ENCODE measurements at places on chromosomes 2 and 18. TPM values are rescaled to one million over a fixed set of nuclear protein-coding genes. Genes with fewer than 3 reads are reported as not detected.

DNA sequence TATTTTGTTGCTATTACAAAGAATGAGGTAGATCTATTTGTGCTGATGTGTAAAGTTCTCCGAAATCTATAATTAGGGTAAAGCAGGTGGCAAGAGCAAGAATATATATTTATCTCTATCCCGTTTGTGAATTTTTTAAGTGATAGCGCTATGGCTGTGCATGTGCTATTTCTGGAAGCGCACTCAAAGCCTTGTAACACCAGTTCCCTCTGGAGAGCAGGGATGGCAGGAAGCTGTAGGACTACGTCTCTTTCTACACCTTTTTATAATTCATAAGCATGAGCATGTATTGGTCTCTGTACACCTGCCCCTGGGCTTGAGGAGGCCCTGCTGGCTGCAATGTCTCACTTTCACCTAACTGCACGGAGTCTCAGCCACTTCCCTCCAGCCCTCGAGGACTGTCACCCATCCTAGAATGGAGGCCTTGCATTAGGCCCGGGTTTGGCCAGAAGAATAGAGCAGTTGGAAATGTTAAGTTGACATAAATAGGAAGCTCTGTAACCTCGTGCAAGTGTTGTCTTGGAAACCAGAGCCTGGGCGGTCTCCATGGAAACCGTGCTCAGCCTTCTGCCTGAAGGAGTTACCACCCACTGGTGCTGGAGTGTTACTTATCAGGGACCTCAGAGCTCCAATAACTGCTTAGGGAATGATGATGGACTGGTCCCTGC lies 20.9 kb downstream of the ITM2C start:
- H3K4me1 ChIP-seq = peaks cover 12% of the 10 kb centered on the region
- H3K36me3 ChIP-seq = no peaks in the 10 kb centered on the region
- no peak for DNase-seq
- no peaks in the 10 kb centered on the region for H3K27me3 ChIP-seq
- no peak overlapping the region for H3K27ac ChIP-seq

- H3K27me3 ChIP-seq = peaks cover 41% of the 10 kb centered on the region
- no peak overlapping the region for H3K4me3 ChIP-seq
- peaks cover 12% of the 10 kb centered on the region for H3K4me1 ChIP-seq
- H3K27ac ChIP-seq = no peak overlapping the region
These were observed 920 bp downstream of the GULP1 start for GRCh38 chr2:188292348-188293239.

GRCh38 chr2:77839102-77839501 lies 316.9 kb upstream of the LRRTM4 start:
- no peak overlapping the region for H3K27ac ChIP-seq
- no peaks in the 10 kb centered on the region for H3K4me1 ChIP-seq
- H3K36me3 ChIP-seq = no peaks in the 10 kb centered on the region
- DNase-seq = no peak
- H3K27me3 ChIP-seq = no peaks in the 10 kb centered on the region

GRCh38 chr2:203071148-203071547 lies 56.5 kb downstream of the NBEAL1 start:
- H3K27ac ChIP-seq = no peak overlapping the region
- no peak overlapping the region for H3K4me3 ChIP-seq
- H3K27me3 ChIP-seq = no peaks in the 10 kb centered on the region
- H3K36me3 ChIP-seq = peaks cover 14% of the 10 kb centered on the region
- H3K4me1 ChIP-seq = no peaks in the 10 kb centered on the region
- DNase-seq = no peak

DNA sequence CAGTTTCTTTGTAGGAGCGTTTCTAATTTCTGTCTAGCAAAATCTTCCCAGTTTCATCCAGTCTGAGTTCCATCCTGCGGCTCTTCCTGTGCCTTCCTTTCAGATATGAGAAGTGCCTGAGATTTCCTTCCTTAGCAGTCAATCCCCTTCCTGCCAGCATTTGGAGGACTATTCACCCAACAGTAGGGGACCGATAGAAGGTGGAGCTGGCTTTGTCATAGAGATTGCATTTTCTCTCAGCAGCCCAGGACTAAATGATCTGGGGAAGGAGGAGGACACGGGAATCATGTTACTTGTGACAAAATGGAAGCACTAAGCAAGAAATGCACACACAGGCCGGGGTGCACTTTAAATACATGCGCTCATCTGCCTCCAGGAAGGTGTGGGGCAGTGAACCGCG lies 5.6 kb upstream of the SMIM21 start:
- H3K36me3 ChIP-seq = no peaks in the 10 kb centered on the region
- H3K4me1 ChIP-seq = no peaks in the 10 kb centered on the region
- H3K27me3 ChIP-seq = peaks cover 16% of the 10 kb centered on the region
- no peak for DNase-seq
- H3K27ac ChIP-seq = no peak overlapping the region

DNA sequence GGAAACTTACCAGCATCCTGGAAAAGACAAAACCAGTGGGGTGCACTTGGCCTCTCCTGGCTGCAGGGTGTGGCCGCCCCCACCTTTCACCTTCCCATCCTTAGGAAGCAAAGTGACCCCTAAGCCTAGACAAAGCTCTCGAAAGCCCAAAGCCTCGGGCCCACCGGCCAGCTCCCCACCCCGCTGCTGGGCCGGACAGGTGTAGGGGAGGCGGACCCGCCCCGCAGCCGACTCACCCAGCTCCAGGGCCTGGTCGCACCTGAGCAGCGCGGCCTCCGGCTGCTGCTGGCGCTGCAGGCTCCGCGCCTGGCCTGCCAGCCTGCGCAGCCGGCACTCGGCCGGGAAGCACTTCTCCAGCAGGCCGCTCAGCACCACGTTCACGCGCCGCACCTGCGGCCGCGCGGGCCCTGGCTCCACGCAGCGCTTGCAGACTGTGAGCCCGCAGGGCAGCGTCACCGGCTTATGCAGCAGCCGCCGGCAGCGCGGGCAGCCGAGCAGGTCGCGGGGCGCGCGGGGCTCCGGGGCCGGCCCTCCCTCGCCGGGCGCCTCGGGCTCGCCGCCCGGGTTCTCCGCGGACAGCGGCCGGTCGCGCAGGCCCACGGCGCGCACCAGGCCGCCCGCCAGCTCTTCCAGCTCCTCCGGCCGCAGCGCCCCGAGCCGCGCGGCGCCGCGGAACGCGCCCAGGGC lies 979 bp downstream of the LONRF2 start:
- H3K4me3 ChIP-seq = no peak overlapping the region
- DNase-seq = no peak
- H3K27me3 ChIP-seq = peaks cover 61% of the 10 kb centered on the region
- no peaks in the 10 kb centered on the region for H3K4me1 ChIP-seq
- H3K27ac ChIP-seq = no peak overlapping the region

DNA sequence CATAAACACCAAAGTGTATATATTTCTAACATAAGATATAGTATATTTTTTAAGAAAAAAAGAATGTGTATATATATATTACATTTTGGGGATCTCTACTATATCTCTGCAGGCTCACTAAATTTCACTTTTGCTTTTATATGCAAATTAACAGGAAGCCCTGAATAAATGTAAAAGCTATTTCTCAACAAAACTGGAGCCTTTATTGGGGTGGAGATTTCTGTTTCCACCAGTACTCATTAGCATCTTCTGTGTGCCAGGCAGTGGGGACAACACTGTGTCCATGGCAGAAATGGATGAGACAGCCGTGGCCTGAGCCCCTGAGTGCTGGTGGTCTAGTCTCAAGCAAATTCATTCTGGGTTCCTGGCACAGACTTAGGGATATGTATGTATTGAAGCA lies 41.3 kb downstream of the C18orf63 start:
- no peak for DNase-seq
- no peak overlapping the region for H3K4me3 ChIP-seq
- no peak overlapping the region for H3K27ac ChIP-seq
- H3K27me3 ChIP-seq = peaks cover 20% of the 10 kb centered on the region
- H3K36me3 ChIP-seq = no peaks in the 10 kb centered on the region

DNA sequence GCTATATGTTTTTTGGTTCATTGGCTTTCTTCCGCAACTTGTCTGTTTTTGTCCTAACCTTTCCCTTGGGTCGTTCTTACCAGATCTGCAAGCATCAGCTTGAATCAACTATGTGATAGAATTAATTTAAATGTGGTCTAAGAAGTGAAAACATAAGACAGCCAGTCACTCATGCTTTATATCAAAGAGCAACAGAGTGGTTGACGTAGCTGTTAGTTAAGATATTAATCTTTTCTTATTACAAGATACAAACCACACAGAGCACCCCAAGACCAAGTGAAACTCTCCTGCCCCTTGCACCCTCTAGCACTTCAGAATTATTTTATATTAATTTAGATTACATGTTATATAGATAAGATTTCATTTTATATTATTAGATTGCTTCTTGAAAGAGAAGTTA lies 15.2 kb downstream of the IL18RAP start:
- H3K27ac ChIP-seq = no peak overlapping the region
- no peak overlapping the region for H3K4me3 ChIP-seq
- DNase-seq = no peak
- no peaks in the 10 kb centered on the region for H3K27me3 ChIP-seq
- H3K36me3 ChIP-seq = peaks cover 14% of the 10 kb centered on the region
- H3K4me1 ChIP-seq = peaks cover 24% of the 10 kb centered on the region

DNA sequence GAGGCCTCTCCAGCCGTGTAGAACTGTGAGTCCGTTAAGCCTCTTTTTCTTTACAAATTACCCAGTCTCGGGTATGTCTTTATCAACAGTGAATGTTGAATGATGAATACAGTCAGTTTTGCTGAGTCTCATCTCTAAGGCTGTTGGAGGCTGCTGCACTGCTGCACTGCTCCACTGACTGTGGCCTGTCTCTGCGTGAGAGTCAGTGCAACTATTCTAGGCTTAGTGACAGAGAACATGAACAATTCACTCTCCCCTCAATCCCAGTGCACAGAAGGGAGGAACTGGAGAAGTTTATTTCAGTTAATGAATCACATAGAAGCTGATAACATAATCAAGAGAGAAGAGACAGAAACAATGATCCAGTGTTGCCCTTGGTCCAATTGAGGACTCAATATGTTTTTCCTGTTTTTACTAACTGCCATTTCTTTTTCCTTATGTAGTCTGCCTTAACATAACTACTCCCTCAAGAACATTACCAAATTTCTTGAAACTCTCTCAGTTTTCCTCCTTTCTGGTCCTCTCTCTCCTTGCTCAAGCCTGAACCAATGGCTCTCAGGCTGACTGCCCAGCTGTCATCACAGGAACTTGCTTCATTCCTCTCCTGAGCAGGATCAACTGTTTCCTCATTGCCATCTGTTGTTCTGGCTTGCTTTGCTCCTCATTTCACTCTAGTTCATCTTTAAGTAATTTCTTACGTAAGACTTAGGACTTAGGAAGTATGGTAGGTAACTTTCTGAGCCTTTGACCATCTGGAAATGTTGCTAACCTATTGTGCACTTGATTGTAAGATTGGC lies 483.2 kb downstream of the METTL4 start:
- no peak overlapping the region for H3K4me3 ChIP-seq
- peaks cover 10% of the 10 kb centered on the region for H3K4me1 ChIP-seq
- H3K27ac ChIP-seq = no peak overlapping the region
- no peaks in the 10 kb centered on the region for H3K36me3 ChIP-seq
- DNase-seq = no peak

DNA sequence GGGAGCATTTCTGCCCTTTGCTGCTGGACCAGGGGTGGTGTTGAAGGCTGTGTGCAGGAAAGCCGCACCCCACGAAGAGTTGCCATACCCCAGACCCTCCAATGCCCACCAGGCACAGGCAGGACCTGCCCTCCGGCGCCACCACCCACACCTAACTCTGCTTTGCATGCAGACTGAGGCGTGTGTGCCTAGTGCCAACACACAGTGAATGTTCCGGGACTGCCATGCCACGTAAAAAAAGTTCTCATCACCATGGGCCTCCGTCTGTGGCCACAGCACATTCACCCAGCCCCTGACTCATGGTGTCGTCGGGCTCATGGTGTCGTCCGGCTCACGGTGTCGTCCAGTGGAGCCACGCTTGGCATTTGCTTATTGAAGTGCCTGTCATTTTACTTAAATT lies 184.9 kb upstream of the RAB6C start:
- no peaks in the 10 kb centered on the region for H3K4me1 ChIP-seq
- H3K4me3 ChIP-seq = no peak overlapping the region
- H3K36me3 ChIP-seq = no peaks in the 10 kb centered on the region

DNA sequence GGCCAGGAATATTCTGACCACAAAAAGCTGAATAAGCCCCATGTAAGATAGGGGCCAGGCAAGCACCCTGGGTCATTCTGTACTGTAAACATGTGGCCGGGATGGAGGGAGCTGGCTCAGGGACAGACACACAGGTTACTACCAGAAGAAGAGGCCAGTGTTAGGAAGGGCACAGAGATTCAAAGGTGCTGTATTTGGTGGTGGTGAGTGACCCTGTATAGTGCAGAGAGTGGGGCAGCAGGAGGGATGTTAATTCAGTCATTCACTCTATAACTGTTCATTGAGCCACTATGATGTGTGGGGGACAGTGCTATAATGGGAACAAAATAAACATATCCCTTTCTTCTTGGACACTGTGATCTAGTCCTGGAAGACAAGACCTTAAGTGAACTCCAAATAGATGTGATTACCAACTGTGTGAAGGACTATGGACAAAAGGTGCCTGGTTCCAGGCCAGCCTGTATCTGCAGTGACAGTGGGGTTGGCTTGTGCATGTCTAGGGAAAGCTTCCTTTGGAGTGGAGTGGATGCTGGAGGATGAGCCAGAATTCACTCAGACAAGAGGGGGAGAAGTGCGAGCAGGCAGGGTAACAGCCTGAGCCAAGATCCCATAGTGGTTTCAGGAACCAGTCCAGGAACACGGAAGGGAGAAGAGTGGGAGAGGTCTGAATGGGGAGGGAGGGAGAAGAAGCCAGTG lies 8.3 kb downstream of the MOCOS start:
- H3K36me3 ChIP-seq = no peaks in the 10 kb centered on the region
- DNase-seq = no peak
- H3K4me3 ChIP-seq = no peak overlapping the region
- H3K27me3 ChIP-seq = peaks cover 11% of the 10 kb centered on the region

GRCh38 chr2:189874586-189875320 lies 90.5 kb downstream of the PMS1 start:
- peaks cover 13% of the 10 kb centered on the region for H3K4me1 ChIP-seq
- peak overlapping the region; percentile 33 for H3K27ac ChIP-seq
- H3K27me3 ChIP-seq = no peaks in the 10 kb centered on the region
- peaks cover 41% of the 10 kb centered on the region for H3K36me3 ChIP-seq
- DNase-seq = no peak

GRCh38 chr2:45616658-45617411 lies 5.8 kb upstream of the SRBD1 start:
- H3K36me3 ChIP-seq = no peaks in the 10 kb centered on the region
- no peak for DNase-seq
- H3K27ac ChIP-seq = no peak overlapping the region

- H3K4me3 ChIP-seq = no peak overlapping the region
- H3K27me3 ChIP-seq = no peaks in the 10 kb centered on the region
- H3K4me1 ChIP-seq = no peaks in the 10 kb centered on the region
- H3K27ac ChIP-seq = no peak overlapping the region
- H3K36me3 ChIP-seq = no peaks in the 10 kb centered on the region
These were observed 164.2 kb upstream of the ZNF521 start for GRCh38 chr18:25516121-25516520.

DNA sequence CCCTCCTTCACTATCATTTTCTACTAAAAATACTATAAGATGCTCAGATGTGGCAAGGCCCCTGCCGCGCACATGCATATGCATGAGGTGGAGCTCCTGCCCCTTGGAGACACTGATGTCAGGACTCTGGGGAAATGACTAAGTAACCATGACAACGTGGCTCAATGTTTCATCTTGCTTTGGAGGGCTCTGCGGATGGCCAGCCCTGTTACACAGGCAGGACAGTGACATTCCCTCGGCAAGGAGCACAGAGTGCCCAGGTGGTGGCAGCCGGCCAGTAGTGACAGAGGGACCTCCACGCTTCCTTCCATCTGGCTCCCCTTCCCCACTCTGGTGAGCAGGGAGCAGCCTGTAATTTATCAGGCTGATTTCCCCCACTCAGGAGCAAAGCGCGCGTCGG lies 364.1 kb downstream of the SS18 start:
- no peaks in the 10 kb centered on the region for H3K36me3 ChIP-seq
- no peak for DNase-seq
- no peak overlapping the region for H3K4me3 ChIP-seq

The ATOH8 gene
- 0.12 TPM for total RNA-seq

The UPP2 gene
- not detected for total RNA-seq

The PLGLB2 gene
- total RNA-seq = 2.7 TPM

All from activated CD4-positive, alpha-beta T cell treated with anti-CD3 and anti-CD28 coated beads, Interleukin-2, amount 10 ng/mL, durations not matched to agents 7 days and 5 days (primary cell).